ENCODE measurements at places on chromosomes 2 and 18. TPM values are rescaled to one million over a fixed set of nuclear protein-coding genes. Genes with fewer than 3 reads are reported as not detected.

GRCh38 chr2:189191766-189192165 is 12.2 kb upstream of the COL5A2 start:
- no peak for DNase-seq

GRCh38 chr18:27226556-27227075 is 41.5 kb upstream of the CHST9 start:
- no peak for DNase-seq

GRCh38 chr18:45783097-45784075 is 42.1 kb upstream of the SIGLEC15 start:
- no peak for DNase-seq

GRCh38 chr2:16227811-16228462 is 287.6 kb downstream of the MYCN start:
- DNase-seq = no peak

DNA sequence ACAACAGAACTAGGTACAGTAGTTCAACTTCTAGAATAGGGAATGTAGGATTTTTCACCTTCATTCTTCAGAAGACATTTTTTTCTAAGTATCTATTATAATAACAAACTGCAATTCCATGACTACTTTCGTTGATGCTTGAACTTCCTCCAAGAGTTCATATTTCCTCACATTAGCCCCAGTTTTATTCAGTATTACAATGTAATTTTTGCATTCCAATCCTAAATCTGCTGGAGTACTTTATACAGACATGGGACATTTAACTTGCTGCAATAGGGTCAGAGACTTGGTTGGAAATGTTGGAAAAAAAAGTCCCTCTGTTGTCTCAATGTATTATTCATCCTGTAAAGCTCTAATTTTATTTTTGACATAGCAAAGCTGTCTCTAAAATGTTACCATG is 19.6 kb upstream of the FTCDNL1 start:
- DNase-seq = no peak

DNA sequence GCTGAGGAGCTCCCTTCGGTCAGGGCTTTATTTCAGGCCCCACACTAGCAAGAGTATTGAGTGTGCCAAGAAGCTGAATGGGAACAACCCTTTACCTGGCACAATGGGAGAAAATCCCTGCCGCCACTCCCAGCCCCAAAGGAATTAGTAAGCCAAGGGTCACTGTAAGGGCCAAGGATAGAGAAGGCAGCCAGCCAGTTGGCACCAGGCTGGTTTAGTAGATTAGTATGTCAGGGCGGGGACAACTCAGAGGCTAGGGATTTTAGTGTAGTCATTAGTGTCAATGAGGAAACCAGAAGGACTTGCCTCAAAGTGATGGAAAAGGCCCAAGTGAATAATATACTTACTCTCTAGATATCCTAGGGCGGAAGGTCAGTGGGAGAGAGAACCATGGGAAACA is 34.9 kb upstream of the CYP26B1 start:
- DNase-seq = no peak

DNA sequence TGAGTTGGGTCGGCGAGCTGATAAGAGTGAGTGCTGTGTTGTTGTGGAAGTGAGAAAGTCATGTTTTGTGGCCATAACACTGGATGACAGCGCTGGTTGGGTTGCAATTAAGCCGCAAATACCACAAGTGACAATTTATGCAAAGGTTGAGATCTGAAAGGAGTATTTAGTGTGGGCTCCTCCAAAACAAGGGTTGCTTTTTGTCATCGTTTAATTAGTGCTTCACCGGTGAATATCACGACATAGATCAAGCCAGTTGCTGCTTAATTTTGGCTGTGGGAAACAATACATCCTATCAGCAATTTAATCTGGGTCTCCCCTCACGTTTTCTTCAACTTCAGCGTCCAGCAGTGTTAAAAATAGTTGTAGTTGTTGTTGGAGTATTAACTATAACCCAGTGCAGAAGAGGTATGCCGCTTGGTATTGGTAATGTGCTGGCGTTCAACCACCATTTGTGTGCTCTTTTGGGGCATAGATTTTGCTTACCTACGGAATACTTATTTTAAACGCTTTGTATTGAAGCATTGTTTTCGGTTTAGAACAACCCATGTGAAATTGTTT is 662 bp downstream of the ACVR2A start:
- DNase-seq = no peak

DNA sequence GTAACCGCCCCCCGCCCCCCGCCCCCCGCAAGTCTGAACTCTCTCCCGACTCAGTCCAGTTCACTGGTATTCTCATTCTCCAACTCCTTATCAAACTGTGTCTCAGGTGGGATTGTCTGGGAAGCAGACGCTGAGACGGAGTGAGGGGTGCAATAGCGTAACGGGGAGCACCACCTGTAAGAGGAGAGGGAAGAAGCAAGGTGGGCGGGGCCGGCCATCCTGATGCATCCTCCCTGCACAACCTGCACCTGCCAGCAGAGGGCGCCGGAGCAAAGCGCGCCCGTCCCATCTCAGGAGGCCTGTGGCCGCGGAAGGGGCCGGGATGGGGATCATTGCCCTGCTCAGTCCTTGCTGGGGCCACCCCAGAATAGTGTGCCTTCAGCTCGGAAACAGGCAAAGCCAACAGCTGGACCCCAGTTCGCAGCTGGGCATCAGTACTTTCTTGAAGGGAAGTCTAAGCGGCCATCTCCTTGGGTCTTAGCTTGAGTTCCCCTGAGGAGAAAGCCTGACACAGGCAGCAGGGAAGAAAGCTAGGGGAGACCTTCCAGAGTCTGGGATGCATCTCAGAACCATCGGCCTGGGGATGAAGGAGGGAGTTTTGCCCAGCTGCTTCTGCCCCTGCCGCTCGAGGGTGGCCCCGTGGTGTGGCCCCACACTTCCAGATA is 208.0 kb downstream of the TFCP2L1 start:
- DNase-seq = no peak

DNA sequence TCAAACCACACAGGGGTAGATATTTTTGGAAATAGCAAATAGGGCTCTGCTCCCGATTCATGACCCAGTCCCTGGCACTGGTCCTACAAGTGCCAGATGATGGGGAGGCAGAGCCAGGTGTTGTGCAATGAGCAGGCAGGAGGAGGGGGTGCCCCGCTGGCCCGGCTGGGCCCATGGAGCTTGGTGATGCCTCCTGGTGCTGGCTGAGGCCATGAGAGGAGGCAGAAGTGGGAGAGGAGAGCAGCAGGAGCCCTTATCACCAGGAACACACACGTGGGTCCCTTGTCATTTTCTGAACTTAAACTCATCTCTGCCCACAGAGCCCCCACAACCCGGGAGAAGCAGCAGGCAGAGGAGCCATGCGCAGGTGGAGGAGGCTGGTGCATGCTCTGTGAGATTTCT is 90.5 kb upstream of the MAPK4 start:
- DNase-seq = no peak

Gene PER2
- 5.0 TPM for polyA plus RNA-seq

Gene PUS10
- polyA plus RNA-seq = 10.6 TPM

Gene EGR4
- not detected for polyA plus RNA-seq

Gene TMEM247
- not detected for polyA plus RNA-seq

Measured in left renal cortex interstitium (tissue), 4 donors.